ENCODE measurements at places on chromosomes 2 and 18.

DNA sequence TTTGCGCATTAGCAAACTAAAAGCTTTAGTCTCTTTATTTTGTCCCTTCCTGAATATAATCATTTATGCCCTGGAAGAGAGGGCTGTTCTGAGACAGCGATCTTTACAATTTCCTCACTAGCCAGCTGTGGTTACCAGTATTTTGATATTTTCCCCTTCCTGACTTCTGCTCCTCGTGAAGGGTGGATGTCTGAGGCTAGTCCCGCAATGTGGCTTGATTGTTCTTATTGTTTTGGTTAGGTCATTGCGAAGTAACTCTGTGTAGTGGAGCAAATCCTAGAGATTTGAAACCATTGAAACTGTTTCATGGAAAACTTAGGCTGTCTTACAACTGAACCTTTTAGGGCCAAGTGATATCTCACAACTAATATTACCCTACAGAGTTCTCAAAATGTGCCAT, 2.4 kb downstream of the MRPL33 start:
- no peak for DNase-seq

GRCh38 chr18:24930971-24931370, 421.0 kb downstream of the ZNF521 start:
- no peak for DNase-seq

DNA sequence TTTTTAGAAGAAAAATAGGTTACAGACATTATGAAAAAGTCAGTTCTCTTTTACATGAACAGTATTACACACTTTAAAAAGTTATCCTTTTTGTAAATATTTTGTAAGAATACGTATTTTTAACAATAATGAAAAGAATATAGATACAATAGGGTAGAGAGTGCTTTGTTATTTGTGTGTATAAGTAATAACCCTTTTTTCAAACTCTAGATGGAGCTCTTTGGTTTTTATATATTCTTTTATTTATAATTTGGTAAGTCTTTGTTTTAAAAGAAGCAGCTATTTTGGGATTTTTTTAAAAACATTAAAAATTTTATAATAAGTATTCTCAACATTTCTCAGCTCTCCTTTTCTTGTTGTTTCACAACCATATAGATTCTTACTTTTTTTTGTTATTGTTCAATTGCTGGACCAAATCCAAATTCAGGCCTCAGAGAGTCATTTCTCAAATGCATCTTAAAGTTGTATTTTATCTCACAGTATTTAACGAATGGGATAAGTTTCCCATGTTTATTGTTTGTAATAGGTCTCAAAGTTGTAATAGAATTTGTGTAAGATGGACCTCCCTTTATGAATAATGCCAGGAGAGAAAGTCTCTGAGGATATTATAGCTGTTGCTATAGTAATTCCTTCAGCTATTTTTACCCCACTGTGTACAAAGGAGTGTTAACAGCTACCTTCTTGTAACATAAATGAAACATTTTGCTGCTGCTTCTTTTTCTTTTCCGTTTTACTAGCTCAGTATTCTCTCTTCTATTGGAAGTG, 46.4 kb downstream of the ACYP2 start:
- no peak for DNase-seq

DNA sequence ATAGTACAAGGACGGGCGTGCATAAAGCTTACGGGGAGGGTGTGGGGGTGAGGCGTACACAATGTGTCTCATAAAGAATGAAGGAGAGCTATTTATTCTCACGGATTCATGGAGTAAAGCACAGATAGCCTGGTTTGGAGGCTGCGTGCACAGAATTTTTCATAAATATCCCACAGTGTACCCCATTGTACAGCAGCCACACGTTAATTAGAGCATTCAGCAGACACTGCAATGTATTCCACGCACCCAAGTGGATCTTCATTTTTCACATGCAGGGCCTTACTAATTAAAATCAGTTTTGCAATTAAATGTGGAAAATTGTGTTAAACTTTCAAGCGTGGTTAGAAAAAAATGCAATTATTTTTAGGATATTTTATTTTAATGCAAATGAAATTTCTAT, 227.7 kb upstream of the PXDN start:
- DNase-seq = no peak

DNA sequence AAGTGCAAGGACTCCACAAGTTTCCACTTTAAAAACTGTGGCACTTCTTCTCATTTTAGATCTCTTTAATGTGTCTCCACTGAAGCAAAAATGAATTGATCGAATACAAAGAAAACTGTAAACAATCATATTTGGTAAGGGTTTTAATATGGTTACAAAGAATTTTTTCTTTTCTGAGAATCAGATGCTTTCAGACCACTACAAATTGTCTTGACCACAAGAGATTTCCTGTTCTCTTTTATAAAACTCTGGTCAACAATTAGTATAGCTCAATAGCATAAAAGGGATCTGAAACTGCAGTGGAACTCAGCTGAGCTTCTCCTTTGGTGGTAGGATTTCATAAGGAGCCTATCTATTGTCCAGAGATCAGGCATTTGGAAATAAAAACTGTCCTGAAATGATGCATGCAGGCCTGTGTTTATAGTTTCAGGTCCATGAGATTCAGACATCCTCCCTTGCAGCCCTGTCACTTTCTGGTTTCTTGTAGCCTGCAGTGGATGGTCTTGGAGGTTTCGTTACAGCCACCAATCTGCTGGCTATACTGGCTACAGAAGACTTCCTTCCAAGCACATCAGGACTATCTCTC, 120.0 kb downstream of the DOCK10 start:
- DNase-seq = no peak

DNA sequence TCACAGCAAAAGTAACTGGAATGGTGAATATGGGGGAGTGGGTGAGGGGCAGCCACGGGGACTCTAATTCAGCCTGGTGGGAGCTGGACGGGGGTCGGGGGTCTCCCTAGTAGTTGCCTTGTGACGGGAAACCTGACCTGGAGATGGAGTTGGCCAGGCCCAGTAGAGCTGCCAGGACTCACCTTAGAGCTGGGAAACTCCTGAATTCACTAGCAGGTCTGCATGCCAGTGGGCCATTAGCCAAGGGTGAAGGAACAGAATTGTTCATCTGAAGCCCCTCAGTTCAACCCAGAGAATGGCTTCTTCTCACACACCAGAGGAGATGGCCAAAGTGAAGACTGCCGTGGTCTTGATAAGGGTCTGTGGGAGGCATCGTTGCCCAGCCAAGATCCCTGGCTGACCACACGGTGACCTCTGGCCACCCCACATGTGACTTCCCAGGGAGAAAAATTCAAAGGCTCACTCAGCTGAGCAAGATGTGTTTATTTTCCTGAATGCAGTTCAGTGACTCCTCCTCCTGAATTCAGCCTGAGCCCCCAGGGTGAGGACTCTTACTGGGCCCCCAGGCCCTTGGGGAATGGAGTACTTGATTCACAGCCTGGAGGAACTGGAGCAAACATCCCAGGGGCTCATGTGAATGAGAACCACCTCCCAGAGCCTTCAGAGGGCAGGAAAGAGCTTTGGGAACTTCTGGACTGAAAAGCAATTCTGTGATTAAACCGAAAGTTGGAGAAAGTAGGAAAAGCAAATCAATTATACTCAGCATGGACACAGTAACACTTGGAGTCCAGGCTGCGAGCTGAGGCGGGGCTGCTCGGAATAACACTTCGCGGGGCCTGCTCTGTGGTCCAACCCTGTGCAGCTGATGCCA, 25.2 kb downstream of the MOCOS start:
- no peak for DNase-seq

- no peak for DNase-seq
These were observed 95.6 kb upstream of the LHCGR start for GRCh38 chr2:48851161-48851560.

DNA sequence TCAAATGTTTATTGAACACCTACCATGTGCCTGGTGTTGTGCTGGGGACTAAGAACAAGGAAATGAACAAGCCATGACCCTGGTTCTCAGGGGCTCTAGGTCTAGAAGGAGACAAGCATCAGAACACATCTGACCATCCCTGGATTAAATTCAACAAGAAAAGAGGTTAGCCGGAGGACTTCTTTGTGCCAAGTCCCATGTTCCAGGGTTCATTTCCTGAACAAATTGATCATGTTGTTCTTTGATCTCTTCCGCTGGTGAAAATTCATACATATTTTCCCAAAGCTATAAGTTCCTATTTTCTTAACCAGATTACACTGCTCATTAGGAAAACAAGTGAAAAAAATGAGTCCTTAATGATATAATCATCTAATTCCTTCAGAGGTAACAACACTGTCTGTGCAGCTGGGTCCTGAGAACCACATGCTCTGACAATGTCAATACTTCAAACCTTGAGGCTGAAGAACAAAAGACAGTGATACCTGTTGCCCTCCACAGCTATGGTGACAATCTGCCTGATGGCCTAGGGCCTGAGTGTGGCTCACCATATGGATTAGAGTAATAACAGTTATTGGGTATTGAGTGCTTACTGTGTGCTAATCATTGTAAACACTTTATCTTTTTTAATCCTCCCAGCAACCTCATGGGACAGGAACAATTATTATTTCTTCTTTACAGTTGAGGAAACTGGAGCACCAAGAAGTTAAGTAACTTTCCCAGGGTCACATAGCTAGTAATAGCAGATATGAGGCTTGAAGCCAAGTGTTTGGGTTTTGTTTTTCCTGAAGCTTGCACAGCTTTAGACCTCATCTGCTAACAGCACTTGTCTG, 24.6 kb upstream of the INO80C start:
- no peak for DNase-seq

DNA sequence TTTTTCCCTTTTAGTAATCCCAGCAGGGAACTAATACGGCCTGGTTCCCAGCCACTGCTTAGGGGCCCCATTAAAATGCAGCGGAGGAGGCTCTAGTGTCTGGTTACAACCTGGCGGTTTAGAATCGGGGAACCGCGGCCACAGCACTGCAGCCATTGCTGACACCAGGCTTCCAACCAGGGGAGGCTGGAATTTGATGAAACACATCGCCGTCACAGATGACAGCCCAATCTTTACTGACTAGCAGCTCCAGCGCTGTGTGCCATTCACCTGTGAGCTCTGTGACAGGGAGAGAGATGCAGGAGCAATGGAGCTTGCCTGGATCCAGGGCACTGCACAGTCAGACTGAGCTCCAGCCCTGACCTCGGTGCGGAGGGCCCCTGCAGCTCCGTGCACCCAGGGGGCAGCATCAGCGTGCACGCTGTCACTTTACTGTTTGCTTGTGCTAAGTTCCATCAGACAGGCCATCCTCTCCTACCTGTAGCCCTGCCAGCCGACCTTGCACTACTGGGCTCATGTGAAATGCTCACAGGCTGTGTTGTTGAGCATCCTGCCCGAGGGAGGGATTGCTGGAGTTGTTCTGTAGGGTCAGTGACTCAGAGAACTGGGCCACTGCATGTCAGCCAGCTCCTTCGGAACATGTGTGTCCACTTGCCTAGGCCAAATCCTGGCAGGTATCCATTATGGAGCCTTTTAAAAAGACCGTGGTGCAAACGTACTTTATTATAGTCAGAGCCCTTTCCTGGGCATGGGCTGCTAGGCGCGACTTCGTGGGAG, 203.5 kb downstream of the SEPTIN10 start:
- DNase-seq = no peak

DNA sequence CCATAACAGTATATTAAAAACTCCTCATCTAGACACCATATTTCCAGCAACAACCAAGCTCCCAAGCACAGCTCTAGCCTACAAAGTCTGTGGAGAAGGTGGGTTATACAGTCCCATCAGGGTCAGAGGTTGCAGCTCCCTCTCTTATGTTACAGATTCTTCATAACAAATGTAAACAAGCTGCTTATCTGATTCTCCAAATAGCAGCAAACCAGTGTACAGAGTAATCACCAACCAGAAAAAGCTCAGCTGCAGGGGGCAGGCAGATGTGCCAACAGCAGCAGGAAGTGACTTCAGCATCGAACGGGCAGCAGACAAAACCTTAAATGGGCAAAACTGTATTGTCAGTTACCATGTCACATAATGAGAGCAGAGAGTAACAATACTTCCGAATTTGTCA, 52.9 kb upstream of the NABP1 start:
- no peak for DNase-seq

DNA sequence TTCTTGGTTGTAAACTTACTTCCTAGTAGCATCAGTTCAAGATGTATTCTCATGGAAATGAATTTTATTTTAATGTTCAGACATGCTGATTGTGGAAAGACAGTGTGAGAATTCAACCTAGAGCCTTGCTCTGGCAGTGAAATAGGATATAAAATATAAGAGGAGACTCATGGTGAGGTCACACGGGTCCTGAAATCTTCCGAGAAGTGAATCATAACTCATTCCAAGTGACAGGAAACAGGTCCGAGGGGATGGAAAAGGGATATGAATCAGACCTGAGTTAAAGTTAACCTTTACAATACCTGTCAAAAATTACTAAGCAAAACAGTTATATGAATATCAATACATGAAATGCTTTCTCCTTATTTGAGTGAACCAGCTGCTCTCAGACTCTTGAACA, 185.2 kb upstream of the LRRTM1 start:
- no peak for DNase-seq

DNA sequence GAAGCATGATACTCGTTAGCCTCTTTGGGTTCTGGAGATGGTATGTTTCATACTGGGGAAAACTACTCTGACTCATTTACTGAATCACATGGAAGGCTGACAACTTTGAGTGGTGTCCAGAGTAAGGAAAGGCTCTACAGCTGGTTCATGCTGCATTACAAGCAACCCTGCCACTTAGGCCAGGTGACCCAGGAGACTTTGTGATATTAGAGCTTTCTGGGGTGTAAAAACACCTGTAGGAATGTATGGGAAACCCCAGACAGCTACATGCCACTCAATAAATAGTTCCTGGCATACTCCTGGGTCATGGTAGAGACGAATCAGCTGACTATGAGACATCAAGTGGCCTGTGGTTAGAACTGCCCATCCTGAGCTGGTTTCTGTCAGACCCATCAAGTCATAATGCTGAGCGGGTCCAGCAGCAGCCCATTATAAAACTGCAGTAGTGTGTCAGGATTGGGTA, 21.3 kb upstream of the TCF7L1 start:
- DNase-seq = no peak

- DNase-seq = no peak
These were observed 193.5 kb upstream of the NDUFV2 start for GRCh38 chr18:8908792-8909510.

DNA sequence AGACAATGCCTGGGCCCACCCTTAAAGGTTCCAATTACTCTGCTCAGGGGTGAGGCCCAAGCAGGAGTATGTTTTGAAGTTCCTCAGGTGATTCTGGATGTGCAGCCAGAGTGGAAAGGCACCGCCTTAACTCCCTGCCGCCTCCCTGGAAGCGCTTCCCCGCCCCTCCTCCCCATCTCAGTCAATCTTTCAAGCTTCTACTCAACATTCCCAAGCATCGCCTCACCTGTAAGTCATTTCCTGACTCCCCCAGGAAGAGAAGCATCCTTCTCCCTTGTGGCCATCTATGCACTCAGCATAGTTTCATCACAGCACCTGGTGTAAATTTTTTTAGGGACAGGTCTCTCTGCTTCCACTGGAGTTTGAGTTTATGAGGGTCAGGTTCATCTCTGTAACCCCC, 67.5 kb downstream of the MYL12B start:
- DNase-seq = no peak

- DNase-seq = no peak
These were observed 136.6 kb downstream of the MYCN start for GRCh38 chr2:16076911-16077310.
